ENCODE measurements at places on chromosomes 7 and 10.

GRCh38 chr10:28300027-28300426 is 2.8 kb downstream of the MPP7 start:
- no peaks in the 10 kb centered on the region for H3K36me3 ChIP-seq
- no peaks in the 10 kb centered on the region for H3K27me3 ChIP-seq
- H3K27ac ChIP-seq, result no peak overlapping the region

DNA sequence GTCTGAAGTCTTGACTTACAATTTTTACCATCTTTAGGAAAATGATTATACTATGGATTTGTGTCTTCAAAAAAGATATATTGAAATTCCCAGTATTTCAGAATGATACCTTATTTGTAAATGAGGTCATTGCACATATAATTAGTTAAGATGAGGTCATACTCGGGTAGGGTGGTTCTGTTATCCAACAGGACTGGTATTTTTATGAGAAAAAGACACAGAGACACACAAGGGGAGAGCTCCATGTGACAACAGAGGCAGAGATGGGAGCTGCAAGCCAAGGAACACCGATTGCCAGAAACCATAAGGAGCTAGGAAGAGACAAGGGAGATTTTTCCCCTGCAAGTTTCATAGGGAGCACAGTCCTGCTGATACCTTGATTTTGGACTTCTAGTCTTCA is 356.9 kb downstream of the ARL4A start:
- H3K4me1 ChIP-seq, result no peaks in the 10 kb centered on the region
- no peak for DNase-seq
- H3K27me3 ChIP-seq, result no peaks in the 10 kb centered on the region
- no peaks in the 10 kb centered on the region for H3K36me3 ChIP-seq
- no peak overlapping the region for H3K27ac ChIP-seq

GRCh38 chr10:61486251-61486650 is 33.1 kb upstream of the TMEM26 start:
- H3K27ac ChIP-seq, result no peak overlapping the region
- no peaks in the 10 kb centered on the region for H3K4me1 ChIP-seq
- no peaks in the 10 kb centered on the region for H3K27me3 ChIP-seq
- H3K36me3 ChIP-seq, result no peaks in the 10 kb centered on the region

- H3K27me3 ChIP-seq, result no peaks in the 10 kb centered on the region
- no peaks in the 10 kb centered on the region for H3K4me1 ChIP-seq
- H3K27ac ChIP-seq, result no peak overlapping the region
- DNase-seq, result no peak
- no peak overlapping the region for H3K4me3 ChIP-seq
Measured at GRCh38 chr7:28999427-28999826, 41.3 kb upstream of the TRIL start.

DNA sequence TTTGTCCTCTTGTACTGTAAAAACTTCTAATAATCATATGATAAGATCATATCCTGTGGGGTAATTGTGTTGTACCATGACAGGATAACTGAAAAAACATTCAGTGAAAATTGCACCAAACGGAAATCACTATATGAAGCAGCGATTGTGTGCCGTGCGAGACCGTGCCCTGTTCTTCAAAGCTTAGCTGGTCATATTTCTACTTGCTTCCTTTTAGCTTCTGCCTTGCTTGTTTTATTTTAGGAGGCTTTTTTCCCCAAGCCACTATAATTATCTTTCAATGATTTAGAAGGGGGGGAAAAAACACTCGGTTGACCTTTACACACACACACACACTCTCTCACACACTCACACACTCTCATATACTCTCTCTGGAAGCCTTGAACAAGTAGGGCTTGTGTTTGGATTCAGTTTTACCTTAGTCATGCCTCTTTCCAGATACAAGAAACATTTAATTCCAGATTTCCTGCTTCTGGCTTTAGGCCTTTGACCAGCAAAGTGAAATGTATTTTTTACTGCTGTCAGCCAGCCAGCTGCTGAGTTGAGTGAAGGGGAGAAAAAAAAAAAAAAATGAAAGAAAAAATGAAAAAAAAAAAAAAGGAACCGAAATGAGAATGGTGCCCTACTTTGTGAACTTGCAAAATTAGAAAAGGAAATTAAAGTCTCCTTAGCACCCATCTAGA is 181.4 kb downstream of the ARID5B start:
- peaks cover 69% of the 10 kb centered on the region for H3K4me1 ChIP-seq
- peak overlapping the region; percentile 40 for H3K4me3 ChIP-seq
- H3K27ac ChIP-seq, result peak overlapping the region; percentile 82
- H3K27me3 ChIP-seq, result no peaks in the 10 kb centered on the region

Measured in psoas muscle (tissue), 8 donors.